ENCODE measurements at places on chromosomes 7 and 10.

DNA sequence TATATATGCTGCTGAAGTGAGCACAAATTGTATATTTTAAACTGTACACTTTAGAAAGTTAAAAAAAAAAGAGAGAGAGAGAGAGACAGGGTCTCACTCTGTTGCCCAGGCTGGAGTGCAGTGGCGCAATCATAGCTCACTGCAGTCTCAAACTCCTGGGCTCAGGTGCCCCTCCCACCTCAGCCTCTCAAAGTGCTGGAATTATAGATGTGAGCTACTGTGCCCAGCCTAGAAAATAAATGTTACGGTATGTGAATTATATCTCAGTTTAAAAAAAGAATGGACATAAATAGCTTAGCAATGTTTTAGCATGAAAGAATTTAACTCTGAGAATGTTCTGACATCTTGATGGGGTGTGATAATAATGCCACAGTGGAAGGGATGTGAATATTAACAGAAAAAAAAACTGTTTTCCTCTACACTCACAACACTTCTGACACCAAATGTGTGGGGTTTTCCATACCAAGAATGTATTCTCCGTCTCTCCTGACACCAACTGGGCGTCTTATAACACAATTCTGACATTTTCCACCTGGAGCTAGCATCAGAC lies 162.1 kb downstream of the PLCE1 start:
- no peak for DNase-seq

DNA sequence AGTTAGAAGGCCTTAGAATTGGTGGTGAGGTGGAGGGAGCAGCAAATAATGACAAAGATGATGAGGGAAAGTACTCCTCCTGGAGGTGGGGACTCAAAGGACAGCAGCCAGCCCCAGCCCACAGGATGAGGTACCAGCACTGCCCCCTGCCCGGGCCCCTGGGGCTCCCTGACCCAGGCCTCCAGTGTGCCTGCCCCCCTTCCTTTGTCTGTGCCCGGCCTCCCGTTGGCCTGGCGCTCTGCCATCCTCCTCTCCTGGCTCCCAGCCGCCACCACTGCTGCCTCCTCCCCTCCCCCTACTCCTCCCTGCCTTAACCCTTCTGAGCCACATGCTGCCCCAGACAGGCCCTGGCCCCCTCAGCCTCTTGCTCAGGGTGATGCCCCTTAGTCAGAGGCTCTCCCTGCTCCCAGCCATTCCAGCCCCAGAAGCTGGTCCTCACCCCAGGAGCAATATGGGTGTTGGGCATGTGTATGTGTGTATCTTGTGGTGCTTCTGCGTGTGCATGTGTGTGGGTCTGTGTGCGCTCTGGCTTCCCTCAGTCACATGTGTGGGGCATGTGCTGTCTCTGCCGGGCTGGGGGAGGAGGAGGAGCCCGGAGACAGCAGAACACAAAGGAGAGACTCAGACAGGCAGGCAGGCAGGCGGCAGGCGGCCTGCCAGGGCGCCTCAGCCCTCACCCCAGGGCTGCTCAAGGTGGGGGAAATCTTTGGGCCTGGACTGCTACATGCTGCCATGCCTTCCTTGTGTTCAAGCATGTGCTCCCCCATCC lies 2.6 kb downstream of the LDB1 start:
- DNase-seq, result peak; percentile 67

DNA sequence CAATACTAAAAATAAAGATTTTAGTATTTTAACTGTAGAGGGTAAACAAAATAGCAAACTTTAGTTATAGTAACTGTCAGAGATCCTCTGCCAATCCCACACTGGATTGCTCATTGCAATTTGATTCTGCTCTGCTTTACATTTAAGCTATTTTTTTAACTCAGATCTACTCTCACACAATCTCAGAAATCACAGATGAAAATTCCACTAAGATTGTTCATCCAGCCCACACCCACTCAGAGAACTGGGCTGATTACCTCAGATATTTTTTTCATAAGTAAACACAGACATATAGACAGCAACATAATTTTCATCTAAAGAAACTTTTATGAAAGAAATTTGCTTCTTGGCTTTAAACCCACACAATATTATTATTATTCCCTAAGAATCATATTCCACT lies 7.0 kb downstream of the OSBPL3 start:
- DNase-seq, result no peak

- no peak for DNase-seq
Measured at GRCh38 chr7:38831259-38831996, 77.6 kb downstream of the VPS41 start.

DNA sequence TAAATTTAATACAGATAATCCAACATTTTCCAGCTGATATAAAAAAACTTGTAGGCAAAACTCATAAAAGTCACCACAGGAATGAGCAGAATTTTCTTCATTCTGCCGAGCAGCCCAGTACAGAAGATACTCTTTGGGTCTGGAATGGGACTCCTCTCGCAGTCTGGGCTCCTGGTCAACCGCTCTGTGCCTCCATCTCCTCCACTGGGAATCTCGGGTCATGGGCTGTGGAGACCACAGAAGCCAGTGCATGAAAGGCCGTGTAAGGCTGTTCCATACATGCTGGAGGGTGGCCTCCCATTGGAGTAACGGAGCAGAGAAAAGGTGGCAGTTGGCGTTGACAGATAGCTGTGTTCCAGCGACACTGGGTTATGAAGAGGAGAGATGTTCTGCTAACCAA lies 616.4 kb upstream of the MGMT start:
- no peak for DNase-seq

Data from stimulated activated CD4-positive, alpha-beta T cell treated with anti-CD3 and anti-CD28 coated beads, Interleukin-2, amount 100 ng/mL, for 24 hours (primary cell).